Thoracic aorta (tissue), 2 donors: ENCODE measurements at places on chromosomes 13 and 19.
A peak's percentile ranks its signal among the peaks of the same experiment; 100 is the strongest.

DNA sequence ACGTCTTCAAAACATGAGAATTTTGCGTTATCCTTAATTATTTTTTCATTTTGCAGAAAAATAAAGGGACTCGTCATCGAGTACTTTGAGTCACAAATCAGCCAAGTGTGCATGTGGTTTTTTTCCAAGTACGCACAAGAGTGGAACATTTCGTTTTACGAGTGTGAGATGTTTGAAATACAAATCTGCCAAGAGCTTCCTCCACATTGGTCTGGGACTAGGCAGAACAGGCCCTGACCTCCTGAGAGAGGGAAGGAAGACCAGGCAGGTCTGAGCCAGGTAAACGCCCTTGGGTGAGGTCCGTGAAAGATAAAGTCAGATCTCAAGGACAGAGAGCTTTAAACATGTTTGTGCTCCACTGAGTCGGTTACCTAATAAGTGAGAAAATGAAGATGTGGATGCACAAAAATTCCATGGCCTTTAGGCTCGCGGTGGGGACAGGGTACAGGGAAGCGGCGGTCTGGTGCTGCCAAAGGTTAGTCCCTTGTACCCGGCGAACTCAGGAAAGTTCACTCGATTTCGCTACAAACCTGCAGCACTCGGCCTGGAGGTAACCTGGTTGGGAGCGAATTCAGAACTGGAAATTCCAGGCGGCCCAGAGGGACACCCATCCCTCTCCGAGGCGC, 473 bp upstream of the ITM2B start:
- no peak for DNase-seq

DNA sequence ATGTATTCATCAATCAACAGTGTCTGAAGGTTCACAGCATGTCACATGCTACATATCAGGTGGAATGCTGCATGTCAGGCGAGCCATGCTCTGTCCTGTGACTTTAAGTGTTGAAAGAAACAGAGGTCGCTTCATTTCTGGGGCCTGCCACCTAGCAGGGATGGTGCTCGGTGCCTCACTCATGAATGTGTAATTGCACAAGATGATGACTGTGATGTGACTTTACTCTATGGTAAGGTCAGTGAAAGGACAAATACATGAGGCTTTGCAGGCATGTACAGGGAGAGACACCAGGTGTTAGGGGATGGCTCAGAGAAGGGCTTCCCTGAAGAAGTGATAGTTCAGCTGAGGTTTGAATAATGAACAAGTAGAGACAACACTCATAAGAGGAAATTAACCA, 66.7 kb downstream of the FRY start:
- no peak for DNase-seq

- no peak for DNase-seq
These were observed 402.6 kb downstream of the KLF12 start for GRCh38 chr13:73731564-73731963.

- no peak for DNase-seq
These were observed 927 bp downstream of the CHAMP1 start for GRCh38 chr13:114315074-114315785.

DNA sequence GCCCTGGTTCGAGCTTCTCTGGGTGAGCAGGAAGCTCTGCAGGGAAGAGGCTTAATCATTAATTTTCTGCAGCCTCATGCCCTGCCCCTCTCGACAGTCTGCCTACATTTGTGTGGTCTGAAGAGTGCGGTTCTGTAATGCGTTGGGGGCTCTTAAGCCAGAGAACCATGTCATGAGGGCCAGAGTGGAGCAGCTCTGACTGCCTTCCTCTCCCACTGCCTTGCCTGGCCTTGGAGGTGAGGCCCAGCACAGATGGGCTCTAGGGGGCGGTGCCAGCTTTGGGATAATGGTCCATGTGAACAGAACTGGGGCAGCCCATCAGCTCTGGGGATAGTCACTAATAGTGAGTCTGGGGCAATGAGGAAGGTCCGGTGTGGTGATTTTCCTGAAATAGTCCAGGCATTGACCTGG, 5.7 kb downstream of the FGF9 start:
- no peak for DNase-seq

DNA sequence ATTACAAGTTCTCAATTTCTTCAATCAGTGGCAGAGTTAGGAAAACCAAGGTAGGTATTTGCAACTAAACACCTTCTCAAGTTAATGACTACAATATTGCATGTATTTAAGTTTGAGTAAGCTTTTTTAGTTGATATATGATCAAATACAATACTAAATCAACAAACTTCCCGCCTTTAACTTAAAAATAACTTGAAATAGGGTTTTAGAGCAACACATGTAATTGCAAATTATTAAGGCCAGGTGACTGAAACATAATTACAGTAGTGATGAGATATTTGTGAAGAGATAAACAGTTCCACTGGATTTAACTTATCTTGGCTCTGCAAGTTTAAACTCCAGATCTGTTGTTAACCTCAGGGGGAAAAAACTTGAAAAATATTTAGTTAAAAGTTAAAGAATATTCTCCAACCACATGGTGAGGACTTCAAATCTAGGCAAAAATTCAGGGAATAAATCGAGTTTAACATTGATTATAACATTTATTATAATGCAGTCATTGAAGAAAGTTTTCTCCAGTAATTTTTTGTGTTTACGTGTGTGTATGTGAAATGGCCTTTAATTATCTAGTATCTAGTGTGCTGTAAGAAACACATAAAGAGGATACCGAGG, 3.6 kb downstream of the DACH1 start:
- DNase-seq = no peak

GRCh38 chr19:3508771-3509535, 2.8 kb downstream of the FZR1 start:
- no peak for DNase-seq

- DNase-seq = no peak
These were observed 252.1 kb upstream of the STARD13 start for GRCh38 chr13:33537676-33538075.

GRCh38 chr13:88526186-88526852, 855.1 kb downstream of the SLITRK5 start:
- DNase-seq = no peak

DNA sequence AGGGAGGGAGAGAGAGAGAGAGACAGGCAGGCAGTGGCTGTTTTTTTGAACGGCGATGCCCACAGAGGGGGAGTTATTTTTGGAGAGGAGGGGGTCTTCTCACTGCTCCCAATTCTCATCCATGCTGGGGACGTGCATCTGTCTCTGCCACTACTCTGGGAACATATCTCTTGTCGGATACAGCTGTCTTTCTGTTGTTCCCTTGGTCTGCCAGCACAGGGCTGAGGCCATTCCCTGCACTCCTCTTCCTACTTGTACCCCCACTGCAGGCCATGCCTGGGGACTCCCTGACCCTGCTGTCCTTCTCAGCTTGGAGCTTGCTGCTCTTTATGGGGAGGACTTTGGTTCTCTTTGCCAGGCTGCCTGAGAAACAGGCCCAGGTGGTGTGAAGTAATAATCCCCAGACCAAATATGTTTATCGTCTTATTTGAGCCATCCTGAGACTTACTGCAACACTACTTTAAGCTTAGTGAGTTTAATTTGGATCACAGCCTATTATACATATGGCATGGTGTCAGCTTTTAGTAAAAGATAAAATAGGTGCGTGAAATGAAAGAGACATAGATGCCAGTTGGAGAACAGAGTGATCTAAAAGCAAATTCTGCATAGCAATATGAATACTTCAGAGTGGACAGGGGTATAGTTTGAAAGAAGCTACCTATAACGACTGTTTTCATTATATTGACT, 19.1 kb downstream of the LRCH1 start:
- no peak for DNase-seq

- DNase-seq = no peak
These were observed 727.1 kb upstream of the KLHL1 start for GRCh38 chr13:70835371-70835770.

- DNase-seq = peak; percentile 6
These were observed 389.3 kb downstream of the FGF14 start for GRCh38 chr13:102012299-102013293.

- no peak for DNase-seq
These were observed 26.5 kb upstream of the LSM14A start for GRCh38 chr19:34145741-34146202.

DNA sequence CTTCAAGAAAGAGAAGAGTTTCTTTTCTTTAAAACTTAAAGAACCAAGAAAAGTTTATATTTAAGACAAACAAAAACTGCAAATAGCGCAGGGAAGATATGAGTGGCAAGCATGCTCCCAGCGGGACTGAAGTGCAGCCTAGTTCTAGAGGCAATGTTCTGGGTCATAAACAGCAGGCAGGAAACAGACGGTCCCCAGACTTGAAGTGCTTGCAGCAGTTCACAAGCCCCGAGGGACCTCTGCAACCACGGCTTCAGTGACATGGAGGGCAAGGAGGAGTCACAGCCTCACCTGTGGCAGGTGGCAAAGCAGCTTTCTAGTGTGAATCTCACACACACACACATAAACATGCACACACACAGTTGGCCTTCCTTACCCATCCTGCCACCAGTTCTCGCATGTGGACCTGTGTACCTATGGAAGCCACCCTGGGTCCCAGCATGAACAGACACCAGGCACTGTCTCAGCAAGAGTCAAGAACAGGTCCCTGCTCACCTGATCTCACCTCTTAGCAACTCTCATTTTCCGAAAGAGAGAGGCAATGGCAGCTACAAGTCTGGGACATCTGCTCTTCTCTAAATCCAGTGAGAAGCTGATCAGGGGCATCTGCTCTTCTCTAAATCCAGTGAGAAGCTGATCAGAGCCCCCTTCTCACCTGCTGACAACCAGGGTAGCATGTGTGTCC, 162.0 kb downstream of the EFNB2 start:
- no peak for DNase-seq

DNA sequence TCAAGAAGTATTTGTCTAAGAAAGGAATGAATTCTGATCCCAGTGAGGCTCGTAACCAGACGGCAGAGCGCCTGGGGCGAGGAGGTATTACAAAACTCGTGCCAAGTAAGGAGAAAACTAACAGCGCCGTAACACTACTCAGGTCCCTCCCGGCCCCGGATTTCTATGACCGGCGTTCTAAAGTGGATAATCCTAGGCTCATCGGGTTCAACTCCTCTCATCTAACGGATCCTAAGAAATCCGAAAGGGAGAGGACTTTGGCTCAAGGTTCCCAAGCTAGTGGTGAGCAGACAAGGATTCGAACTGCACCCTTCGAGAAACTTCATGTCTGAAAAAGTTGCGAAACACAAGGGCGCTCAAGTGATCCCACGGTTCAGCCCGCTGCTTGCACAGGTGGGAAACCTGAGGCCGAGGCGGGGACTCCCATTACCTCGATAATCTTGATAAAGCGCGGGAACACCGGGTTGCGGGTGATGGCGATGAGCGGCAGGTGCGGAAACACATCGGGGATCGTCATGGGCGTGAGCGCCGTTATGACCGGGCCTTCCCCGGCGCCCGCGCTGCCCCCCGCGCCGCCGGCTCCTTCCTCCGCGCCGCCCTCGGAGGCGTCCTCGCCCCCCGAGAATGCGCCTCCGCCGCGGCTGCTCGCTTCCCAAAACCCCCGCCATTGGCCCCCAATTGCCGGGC, 529 bp downstream of the LONP1 start:
- DNase-seq = no peak

GRCh38 chr19:2249880-2250765, 1.0 kb downstream of the AMH start:
- no peak for DNase-seq

GRCh38 chr13:41955605-41956004, 5.3 kb downstream of the VWA8 start:
- no peak for DNase-seq

- no peak for DNase-seq
These were observed 219.1 kb upstream of the NBEA start for GRCh38 chr13:34722922-34723321.

GRCh38 chr19:51098365-51099046, 9.7 kb downstream of the CTU1 start:
- no peak for DNase-seq

- no peak for DNase-seq
These were observed 459.4 kb downstream of the FOXO1 start for GRCh38 chr13:40207001-40207478.

DNA sequence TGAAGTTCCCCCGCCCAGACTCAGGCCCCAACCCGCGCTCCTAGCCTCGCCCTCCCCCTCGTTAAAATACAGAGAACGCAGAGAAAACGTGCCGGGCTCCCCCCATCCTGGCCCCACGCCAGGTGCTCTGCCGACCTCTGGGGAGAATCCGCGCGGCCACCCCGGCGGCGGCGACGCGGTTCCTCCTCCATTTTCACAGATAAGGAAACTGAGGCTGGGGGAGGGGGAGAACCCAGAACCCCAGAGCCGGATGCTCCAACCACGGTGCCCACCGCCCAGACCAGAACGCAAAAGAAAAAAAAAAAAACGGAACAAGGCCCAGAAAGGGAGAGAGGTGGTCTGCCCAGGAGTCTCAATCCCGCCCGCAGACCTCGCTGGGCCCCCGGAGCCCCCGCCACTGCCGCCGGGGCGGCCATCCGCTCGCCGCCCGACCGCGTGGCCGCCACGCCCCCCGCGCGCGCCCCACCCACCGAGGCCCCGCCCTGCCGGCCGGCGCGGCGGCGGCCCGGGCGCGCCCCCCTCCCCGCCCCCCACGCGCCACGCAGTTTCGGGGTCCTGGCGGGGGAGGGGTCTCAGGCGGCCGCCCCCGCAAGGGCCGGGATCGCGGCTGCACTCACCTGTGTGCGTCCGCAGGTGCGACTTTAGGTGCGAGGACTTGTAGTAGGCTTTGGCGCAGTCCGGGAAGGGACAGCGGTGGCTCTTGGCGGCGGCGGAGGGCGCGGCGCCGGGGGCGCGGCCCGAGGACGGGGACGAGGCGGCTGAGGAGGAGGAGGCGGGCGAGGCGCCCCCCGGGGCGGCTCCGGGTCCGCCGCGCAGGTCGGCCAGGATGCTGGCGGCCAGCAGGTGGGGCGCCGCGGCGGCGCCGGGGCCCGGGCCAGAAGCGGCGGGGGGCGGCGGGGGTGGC, 703 bp downstream of the KLF16 start:
- no peak for DNase-seq

- DNase-seq = no peak
These were observed 2.9 kb upstream of the FTL start for GRCh38 chr19:48962029-48962848.

DNA sequence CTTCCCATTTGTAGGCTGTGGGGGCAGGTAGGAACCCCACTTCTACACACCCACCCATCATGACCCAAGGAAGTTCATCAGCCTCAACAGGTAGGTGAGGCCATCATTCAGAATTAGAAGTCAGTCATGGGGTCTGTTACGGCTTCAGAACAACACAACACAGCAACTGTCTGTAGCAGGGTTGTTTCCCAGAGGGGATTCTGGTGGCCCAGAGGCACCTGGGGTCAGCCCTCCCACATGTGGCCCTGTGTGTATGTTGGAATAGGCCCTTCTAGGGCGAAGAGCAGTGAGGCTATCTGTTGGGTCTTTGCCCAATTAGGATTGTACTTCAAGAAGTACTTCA, 3.4 kb downstream of the IGFLR1 start:
- DNase-seq = no peak

DNA sequence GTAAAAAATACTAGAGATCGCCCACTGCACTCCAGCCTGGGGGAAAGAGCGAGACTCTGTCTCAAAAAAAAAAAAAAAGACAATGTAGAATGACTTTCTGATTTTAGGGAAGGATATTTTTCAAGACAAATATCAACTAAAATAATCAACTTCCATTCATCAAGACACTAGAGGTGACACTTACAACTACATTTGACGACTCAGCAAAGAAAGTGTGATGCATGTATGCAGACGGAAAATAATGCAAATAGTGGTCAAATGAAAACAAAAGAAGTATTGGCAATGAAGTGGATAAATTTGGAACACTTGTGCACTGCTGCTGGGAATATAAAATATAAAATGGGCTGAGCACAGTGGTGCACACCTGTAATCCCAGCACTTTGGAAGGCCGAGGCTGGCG, 12.2 kb downstream of the TMEM161A start:
- no peak for DNase-seq
